ENCODE measurements at places on chromosomes 5 and 9.

DNA sequence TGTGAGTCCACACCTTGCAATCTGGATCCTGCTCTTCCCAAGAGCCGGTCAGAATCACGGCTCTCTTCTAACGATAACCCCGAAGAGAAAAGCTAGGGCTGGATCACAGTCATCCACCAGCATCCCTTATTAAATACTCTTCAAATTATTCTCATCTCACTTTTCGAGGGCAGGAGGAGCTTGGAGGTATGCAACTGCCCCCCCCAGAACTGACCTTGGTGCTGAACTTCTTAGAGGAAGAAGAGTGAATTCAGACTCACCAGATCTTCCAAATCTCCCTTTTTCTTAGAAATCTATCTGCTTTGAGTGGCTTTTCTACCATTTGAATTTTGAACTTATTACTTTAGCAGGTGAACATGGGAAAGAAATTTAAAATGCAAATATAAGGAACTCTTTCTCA is 75.7 kb downstream of the MED10 start:
- DNase-seq: no peak

DNA sequence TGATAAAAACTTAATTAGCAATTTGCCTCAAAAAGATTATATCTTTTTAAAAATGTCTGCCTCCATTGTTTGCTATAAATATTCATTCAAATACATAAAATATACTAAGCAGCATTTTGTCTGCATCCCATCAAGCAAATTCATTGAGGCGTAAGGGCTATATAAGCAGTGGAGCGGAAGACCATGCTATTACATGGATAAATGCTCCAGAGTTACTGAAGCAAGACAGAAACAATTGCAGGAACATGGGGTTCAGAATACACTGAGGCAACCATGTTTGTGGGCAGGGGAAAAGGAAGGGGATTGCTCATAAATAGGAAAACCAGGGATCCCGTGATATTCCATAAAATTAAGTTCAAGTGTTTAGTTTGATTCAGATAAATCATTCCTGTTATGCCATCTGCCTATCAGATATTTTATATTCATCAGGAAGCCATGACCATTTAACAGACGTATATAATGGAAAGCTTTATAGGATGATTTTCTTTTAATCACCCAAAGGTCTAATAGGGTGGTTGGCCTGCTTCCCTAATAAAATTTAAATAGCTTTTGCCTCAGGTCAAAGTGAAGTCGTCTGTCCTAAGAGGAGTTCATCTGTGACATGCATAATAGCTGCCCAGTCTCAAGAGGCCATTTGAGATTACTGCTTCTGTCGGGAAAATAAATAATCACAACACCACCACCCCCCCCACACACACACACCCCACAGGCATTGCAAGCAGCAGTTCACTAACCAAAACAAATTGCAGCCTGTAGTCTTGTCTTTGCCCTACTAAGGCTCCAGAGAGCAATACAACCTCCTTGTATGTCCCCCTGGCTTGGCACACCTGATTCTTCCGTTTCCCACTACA is 105.2 kb downstream of the RASEF start:
- no peak for DNase-seq

DNA sequence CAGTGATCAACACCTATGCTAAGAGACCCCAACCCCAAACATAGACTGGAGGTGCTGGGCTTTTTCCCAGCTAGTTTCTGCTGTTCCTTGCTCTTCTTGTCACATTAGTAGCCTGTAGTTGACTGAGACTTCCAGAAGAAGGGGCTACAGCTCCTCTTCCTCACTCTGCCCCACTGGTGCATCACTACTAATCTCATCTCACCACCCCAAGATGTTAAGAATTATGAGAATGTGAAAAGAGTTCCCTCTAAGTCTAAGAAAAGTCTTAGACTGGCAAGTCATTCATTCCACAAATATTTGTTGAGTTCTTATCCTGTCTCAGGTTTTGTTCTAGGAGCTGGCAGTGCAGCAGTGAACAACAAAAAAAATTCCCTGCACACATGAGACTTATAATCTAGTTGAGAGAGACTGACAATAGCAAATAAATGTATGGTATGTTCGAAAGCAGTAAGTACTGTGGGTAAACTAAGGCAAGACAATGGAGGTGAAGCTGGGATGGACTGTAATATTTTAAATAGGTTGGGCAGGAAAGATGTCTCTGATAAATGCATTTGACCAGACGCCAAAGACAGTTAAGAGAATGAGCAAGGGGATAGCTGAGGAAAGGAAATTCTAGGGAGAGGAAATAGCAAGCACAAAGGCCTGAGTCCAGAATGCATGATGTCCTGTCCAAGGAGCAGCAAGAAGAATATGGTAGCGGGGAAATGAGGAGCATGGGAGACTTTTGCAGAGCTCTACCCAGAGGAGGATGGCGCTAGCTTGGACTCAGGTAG is 92.3 kb downstream of the PTCD2 start:
- DNase-seq: peak; percentile 67

GRCh38 chr5:12690361-12690760 is 786.1 kb upstream of the CTNND2 start:
- no peak for DNase-seq

DNA sequence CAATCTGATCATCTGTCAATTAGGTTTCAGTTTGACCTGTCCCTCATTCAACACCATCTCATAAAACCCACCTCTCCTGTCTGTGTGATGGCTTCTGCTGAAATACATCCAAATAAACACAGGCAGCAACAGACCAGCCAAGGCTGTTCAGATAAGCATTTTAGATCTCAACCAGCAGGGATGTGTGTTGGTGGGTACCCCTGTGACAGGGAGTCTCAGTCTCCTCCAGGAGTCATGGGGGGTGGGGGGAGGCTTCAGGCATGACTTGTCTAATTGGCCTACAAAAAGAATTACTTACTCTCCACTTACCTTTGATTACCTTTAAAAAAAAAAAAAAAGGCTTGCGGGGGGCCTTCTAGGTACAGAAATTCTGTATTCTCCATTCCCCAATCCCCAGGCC is 65.9 kb downstream of the ROR2 start:
- DNase-seq: no peak

Data from brain microvascular endothelial cell (primary cell).